ENCODE measurements at places on chromosomes 16 and 17. TPM values are rescaled to one million over a fixed set of nuclear protein-coding genes. Genes with fewer than 3 reads are reported as not detected.

The NPIPA1 gene
- polyA plus RNA-seq, result not detected

The CLUH gene
- 1.6 TPM for polyA plus RNA-seq

The SPATA20 gene
- 38.8 TPM for polyA plus RNA-seq

The CD300LG gene
- not detected for polyA plus RNA-seq

The DPEP2 gene
- 117 TPM for polyA plus RNA-seq

The NGFR gene
- not detected for polyA plus RNA-seq

The CCL5 gene
- 6.8 TPM for polyA plus RNA-seq

The TBX2 gene
- polyA plus RNA-seq, result not detected

The TSC2 gene
- polyA plus RNA-seq, result 106 TPM

The PIPOX gene
- not detected for polyA plus RNA-seq

The GPR179 gene
- not detected for polyA plus RNA-seq

The SDK2 gene
- not detected for polyA plus RNA-seq

The SDR42E2 gene
- polyA plus RNA-seq, result 0.23 TPM

The SLC12A3 gene
- not detected for polyA plus RNA-seq

The STX1B gene
- 1.7 TPM for polyA plus RNA-seq

The MYO18A gene
- polyA plus RNA-seq, result 27.5 TPM

The KRT31 gene
- not detected for polyA plus RNA-seq

The MT1A gene
- polyA plus RNA-seq, result not detected

The MT4 gene
- polyA plus RNA-seq, result not detected

The C17orf58 gene
- polyA plus RNA-seq, result 4.0 TPM

The CENPX gene
- polyA plus RNA-seq, result 57.0 TPM

The DPEP1 gene
- not detected for polyA plus RNA-seq

The CD300H gene
- polyA plus RNA-seq, result 84.7 TPM

The CCL16 gene
- not detected for polyA plus RNA-seq

The MPO gene
- polyA plus RNA-seq, result 7.5 TPM

The SCN4A gene
- polyA plus RNA-seq, result not detected

The LRRC75A gene
- 5.1 TPM for polyA plus RNA-seq

The HS3ST3A1 gene
- polyA plus RNA-seq, result 0.20 TPM

The FBXW10B gene
- polyA plus RNA-seq, result not detected

The PRSS27 gene
- polyA plus RNA-seq, result 1.9 TPM

The RCVRN gene
- polyA plus RNA-seq, result not detected

The SPATA32 gene
- not detected for polyA plus RNA-seq

The GUCY2D gene
- polyA plus RNA-seq, result not detected

The BICDL2 gene
- polyA plus RNA-seq, result not detected

The ADAP2 gene
- polyA plus RNA-seq, result 142 TPM

The PGS1 gene
- polyA plus RNA-seq, result 26.0 TPM

The SLX1B gene
- 34.4 TPM for polyA plus RNA-seq

The NACA2 gene
- not detected for polyA plus RNA-seq

The CDC42EP4 gene
- polyA plus RNA-seq, result 6.6 TPM

The ACSM2B gene
- not detected for polyA plus RNA-seq

The SIAH1 gene
- polyA plus RNA-seq, result 4.9 TPM

The GNG13 gene
- not detected for polyA plus RNA-seq

The TPPP3 gene
- 123 TPM for polyA plus RNA-seq

The MAPT gene
- 0.04 TPM for polyA plus RNA-seq

The CLEC19A gene
- not detected for polyA plus RNA-seq

The MARCHF10 gene
- polyA plus RNA-seq, result not detected

The CSH1 gene
- not detected for polyA plus RNA-seq

The CX3CL1 gene
- not detected for polyA plus RNA-seq

The PRSS8 gene
- not detected for polyA plus RNA-seq

The IL34 gene
- polyA plus RNA-seq, result not detected

The TRIM72 gene
- polyA plus RNA-seq, result not detected

The PLXDC1 gene
- polyA plus RNA-seq, result not detected

The KRTAP4-9 gene
- not detected for polyA plus RNA-seq

The ABCA8 gene
- polyA plus RNA-seq, result not detected

The CLDN7 gene
- 8.4 TPM for polyA plus RNA-seq

The CLEC3A gene
- polyA plus RNA-seq, result not detected

All from CD14-positive monocyte (primary cell).